GM23338 (cell line): ENCODE measurements at places on chromosomes 4 and X.
A peak's percentile ranks its signal among the peaks of the same experiment; 100 is the strongest.

DNA sequence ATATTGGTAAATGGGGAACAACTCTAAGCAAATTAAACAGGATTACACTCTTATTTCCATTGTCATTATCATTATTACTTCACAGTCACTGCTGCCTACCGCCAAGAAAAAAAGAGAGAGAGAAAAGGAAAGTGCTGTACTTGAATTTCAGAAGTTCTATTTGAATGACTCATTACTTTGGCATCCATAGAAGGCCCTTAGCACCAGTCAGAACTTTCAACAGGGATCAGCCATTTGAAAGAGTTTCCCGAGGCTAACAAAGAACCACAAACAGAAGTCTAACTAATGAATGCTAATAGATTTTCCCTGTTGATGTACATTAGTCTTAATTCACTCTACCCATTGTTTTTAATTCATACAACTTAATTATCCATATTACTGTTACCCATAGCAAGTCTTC is 116.3 kb downstream of the SHROOM4 start:
- peak; percentile 68 for DNase-seq

DNA sequence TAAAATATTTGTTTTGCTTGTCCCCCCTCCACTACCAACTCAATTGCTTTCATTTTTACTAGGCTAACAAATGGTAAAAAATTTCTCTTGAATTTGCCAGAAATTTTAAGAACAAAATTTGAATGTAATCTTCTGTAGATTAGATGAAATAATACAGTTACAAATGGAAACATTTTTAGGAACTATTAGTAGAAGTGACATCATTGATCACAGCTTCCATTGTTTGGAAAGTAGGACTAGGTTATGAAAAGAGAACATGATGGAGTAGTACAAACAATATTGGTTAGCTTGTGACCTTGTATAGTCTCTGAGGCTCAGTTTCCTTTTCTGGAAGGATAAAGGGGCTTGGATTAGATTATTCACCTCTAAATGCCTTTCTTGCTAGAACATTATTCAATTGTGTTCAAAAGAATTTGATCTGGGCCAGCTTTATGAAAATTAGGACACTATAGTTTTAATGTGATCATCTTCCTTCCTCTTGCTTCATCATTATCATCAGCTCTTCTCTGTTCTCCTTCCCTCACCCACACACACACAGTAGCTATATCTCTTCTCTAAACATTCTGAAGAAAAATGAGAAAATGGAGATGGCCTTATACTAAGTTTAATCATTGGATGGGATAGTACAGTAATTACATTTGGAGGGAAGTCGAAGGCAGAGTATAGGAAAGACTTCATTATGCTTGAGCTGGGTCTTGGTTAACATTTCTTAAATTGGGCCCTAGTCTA is 9.9 kb downstream of the MTMR1 start:
- DNase-seq, result no peak

- no peak for DNase-seq
Observed at GRCh38 chr4:163590103-163590502, 95.6 kb downstream of the TMA16 start.

GRCh38 chrX:49915361-49916222 is 6.8 kb upstream of the CLCN5 start:
- peak; percentile 59 for DNase-seq

DNA sequence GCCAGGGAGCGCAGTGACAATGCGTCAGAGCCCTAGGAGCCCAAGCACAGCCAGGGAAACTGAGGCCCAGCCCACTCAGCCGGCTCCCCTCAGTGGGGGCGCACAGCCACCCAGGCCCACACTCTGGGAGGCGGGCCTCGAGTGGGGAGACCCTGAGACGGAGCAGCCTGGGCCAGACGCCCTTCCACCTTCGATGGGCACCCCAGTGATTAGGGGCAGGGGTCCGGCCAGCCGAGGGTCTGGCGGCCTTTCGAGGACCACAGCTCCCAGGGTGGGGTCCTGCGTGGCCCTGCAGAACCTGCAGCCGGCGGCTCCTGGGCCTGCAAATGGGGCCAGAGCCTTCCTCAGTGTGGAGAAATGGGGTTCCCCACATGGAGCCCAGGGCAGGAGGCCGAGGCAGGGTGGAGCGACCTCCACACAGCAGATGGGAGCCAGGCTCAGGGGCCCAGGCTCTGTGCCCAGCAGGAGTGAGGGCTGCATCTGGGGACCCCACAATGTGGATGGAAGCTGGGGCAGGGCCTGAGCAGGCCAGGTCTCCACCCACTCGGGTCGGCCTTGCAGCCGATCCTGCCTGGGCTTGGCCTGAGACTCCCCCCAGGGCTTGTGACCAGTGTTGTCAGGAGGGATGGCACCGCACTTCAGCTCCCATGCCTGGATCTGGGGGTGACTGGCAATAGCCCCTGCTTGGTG is 5.0 kb downstream of the HGFAC start:
- DNase-seq, result no peak

- no peak for DNase-seq
Observed at GRCh38 chr4:118770741-118771187, 65.2 kb downstream of the SEC24D start.

- DNase-seq, result peak; percentile 58
Observed at GRCh38 chrX:2262668-2263055, 238.1 kb downstream of the DHRSX start.

GRCh38 chrX:134660627-134661026 is 2.4 kb upstream of the PLAC1 start:
- no peak for DNase-seq

- no peak for DNase-seq
Observed at GRCh38 chr4:108546728-108547127, 73.6 kb upstream of the RPL34 start.

DNA sequence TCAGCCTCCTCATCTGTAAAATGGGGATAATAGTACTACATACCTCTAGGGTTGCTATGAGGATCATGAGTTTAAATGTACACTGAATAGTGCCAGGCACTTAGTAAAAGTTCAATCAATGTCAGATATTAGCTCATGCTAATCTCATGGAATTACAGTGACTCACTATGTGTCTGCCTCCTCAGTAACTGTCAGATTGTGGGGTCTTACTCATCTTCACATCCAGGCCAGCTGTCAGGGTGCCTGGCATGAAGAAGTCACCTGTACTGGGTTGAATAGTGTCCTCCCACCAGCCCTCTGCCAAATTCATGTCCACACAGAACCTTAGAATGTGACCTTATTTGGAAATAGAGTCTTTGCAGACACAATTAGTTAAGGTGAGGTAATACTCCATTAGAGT is 54.3 kb upstream of the STIM2 start:
- DNase-seq, result no peak

DNA sequence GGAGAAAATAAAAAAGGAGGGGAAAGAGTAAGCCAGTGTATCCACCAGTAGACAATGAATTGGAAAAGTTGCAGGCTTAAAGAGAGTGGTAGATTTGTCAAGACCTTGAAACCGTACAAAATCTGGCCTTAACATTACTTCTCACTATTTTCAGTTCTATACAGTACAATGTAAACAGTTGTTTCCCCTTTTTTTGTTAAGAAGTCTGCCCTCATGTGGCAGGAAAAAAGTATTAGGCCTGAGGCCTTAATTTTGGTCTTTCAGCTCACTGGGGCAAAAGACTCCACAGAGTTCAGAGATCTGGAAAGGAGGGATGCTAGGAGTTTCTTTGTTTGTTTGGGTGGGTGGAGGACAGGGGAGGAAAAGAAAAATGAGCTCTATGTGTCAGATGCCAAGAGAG is 92.8 kb upstream of the CCDC160 start:
- DNase-seq, result peak; percentile 35

DNA sequence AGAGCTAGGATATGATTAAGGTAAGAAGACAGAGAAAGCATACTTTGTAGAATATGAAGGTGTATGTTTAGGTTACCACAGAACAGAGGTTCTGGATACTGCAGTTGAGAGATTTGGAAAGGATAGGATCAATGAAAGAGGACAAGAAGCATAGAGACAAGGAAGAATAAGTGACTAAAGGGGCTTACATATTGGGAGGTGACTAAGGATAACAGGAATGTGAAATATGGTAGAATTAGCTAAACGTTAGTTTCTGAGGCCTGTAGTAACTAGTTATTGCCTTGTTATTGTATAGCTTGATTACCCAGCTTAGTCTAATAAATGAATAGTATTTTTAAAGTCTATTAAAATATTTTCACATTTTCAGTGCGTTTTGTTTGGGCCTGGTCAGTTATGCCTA is 38.2 kb downstream of the CENPI start:
- no peak for DNase-seq

DNA sequence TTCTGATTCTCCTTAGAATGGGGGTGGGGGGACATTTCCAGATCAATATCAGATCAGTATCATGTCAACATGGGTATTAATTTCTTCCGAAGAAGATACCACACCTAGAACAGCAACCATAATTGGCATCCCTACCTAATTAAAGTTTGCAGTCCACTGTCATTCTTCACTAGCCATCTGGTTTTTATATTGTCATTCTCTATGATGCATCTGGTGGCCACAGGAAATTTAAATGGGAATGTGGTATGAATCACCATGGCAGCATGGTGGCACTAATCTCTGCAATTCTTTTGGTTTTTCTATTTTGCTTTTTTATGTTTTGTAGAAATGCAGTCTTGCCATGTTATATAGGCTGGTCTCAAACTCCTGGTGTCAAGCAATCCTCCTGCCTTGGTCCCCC is 16.6 kb upstream of the UBE2D3 start:
- DNase-seq, result no peak

DNA sequence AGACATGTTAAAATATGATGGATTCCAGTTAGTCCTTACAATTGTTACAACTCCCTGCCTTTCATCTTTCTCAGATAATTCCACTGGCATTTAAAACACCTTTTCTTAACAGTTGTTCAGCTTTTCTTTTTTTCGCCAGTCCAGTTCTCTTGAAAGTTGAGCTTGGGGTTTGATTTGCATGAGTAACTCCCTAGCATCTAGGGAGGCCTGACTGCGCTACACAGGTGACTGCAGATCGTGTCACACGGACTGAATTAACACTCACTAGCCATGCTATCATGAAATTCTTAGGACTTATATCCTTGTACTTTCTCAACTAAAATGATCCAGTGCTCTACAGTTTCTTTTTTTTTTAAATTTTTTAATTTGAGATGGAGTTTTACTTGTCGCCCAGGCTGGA is 69.8 kb downstream of the ARHGAP24 start:
- DNase-seq, result no peak

- no peak for DNase-seq
Observed at GRCh38 chrX:70313503-70313902, 23.6 kb downstream of the KIF4A start.

DNA sequence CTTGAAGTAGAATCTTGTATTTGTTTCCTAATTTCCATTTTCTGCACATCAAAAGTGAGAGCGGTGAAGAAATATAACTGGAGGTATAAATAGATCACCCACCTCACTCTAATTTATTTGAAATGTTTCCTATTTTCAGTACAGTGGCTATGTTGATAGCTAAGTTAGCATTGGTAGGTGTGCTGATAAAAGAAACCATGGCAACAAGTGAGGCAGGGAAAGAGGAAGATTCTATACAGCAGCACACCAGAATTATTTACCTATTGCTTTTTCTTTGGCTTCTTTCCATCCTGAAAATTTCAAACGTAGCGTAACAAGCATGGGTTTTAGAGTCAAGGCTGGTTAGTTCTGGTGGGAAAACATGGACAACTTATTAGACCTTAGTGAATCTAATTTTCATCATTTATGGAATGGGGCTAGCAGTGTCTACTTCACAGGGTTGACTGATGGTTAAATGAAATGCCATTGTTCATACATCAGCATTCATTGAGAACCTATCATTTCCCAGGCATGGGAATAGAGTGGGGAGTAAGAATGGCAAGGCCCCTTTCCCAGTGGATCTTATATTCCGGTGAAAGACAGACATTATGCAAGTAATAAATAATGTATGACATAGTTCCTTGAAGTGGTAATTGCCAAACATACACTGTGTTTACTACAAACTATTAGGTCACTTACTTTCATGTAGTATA is 30.6 kb upstream of the CTSO start:
- no peak for DNase-seq

GRCh38 chr4:88575186-88575585 is 17.1 kb upstream of the HERC3 start:
- no peak for DNase-seq

- DNase-seq, result no peak
Observed at GRCh38 chr4:101115887-101116286, 231.4 kb downstream of the PPP3CA start.

DNA sequence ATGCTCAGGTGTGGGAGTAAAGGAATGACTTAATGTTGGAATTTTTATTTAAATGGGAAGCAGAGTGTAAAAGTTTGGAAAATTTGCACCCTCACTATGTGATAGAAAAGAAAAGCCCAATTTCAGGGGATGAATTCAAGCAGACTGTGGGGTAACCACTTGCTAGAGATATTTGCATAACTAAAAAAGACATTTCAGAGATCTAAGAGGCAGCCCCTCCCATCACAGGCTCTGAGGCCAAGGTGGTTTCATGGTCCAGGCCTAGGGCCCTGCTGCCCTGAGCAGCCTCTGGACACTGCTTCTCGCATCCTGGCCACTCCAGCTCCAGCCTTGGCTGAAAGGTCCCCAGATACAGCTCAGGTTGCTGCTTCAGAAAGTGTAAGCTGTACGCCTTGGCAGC is 5.9 kb upstream of the XPNPEP2 start:
- DNase-seq, result no peak

DNA sequence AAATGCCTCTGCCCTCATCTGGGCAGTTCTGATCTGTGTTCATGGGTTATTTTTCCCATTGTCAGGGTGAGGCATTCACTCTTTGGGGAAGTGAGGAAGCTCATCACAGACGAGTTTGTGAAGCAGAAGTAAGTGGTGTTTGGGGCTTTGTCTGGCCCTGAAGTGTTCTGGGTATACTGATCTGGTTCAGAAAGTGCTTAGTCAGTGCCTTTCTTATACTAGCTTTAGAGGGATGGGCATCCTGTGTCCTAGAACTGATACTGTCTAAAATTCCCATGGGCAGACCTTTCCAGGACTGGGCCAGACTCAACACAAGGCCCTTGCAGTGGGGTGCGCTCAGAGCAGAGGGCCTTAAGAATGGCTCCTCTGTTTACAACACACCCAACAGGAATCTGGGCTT is 6.4 kb downstream of the TRO start:
- DNase-seq, result no peak

DNA sequence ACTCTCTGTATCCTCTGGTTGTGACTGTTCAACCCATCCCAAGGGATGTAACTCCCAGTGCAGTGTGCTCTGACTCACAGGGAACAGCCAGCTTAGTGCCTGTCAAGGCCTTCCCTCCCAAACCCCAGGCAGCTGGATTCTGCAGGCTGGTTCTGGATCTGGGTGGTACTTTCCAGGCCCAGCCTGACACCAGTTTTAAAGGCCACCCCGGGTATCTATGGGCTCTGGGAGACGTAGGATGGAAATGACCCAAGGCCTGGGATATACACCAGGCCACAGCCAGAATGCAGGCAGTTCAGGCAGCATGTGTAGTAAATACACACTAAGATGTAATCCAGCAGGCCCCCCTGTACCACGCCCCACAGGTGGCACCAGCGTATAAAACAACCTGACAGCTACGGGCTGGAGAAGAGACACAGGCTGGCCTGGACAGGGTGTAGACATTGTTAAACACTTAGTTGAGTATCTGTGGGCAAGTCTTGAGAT is 64.2 kb downstream of the SPINK2 start:
- no peak for DNase-seq

DNA sequence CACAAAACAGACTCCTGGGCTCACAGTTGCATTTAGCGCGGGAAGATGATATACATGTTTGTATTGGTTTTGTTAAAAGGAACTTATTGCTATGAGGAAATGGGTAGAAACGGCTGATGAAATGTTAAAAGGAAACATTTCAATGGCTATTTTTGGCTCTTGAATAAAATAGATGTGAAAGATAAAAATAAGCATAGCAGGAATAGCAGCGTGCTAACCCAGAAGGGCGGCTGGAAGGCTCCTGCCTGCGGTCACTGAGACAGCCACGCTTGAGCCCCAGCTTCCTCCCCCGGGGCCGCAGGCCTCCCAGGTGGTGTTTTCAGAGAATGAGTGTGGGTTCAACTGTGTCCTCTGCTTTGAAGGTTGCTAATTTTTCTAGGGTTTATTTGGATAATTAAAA is 35.0 kb upstream of the CLCN4 start:
- DNase-seq, result no peak
